PC-3 (cell line): ENCODE measurements at places on chromosomes 5 and 9. TPM values are rescaled to one million over a fixed set of nuclear protein-coding genes. Genes with fewer than 3 reads are reported as not detected.

DNA sequence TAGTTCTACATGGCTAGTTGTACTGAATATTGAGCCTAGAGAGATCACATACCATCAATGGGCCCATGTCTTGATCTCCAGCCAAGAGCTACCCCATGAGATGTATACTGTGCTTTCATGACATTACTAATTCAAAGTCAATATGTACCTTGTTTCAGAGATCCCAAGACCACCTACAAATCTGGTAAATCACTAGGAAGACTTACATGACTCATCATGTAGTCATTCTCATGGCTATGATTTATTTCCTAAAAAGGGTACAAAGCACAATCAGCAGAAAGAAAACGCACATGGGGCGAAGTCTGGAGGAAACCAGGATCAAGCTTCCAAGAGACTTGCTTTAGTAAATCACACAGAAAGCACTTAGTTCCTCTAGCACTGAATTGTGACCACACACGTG, 103.0 kb downstream of the PCSK5 start:
- no peak overlapping the region for H3K27ac ChIP-seq
- peak; percentile 1 for DNase-seq
- H3K4me3 ChIP-seq, result no peak overlapping the region
- no peaks in the 10 kb centered on the region for H3K4me1 ChIP-seq
- H3K36me3 ChIP-seq, result no peaks in the 10 kb centered on the region
- no peaks in the 10 kb centered on the region for H3K27me3 ChIP-seq

DNA sequence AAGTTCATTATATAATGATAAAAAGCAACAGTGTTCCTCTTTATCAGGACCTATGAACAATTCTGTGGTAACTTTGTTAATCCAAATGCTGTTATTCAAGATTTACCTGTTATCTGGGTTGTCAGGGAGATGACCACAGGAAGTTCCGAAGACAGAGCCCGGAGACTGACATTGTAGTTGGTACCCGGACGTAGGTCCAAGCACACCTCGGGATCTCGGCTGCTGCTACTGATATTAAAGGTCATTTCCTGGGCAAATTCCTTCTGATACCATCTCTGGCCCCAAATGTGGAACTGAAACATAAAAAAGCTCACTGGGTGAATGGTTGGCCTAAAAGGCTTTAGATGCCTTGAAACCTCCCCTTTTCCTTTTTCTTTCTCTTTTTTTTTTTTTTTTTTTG, 96.7 kb downstream of the SUSD1 start:
- H3K4me3 ChIP-seq, result no peak overlapping the region
- H3K27me3 ChIP-seq, result no peaks in the 10 kb centered on the region
- no peak overlapping the region for H3K27ac ChIP-seq
- no peaks in the 10 kb centered on the region for H3K36me3 ChIP-seq
- H3K4me1 ChIP-seq, result peaks cover 6% of the 10 kb centered on the region
- peak; percentile 30 for DNase-seq

SLC25A25 gene
- 25.2 and 37.0 TPM in 2 replicates for total RNA-seq

IRX4 gene
- total RNA-seq, result 0.46 TPM in 1 of 2 replicates, not detected in the other

DNA sequence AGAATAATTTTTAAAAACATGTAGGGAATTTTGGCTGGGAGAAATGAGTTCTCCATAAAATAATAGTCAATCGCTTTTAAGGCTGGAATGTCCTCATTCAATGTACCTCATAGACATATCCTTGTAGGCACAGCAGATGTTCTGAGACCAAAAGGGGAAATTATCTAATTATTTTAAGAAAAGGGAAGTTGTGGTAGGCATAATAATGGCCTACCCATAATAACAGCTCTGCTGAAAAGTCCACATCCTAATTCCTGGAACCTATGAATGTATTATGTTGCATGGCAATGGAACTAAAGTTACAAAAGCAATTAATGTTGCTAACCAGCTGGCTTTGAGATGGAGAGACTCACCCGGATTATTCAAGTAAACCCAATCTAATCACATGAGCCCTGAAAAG, 216.1 kb downstream of the TRIM36 start:
- H3K27me3 ChIP-seq, result 0 out of 2 replicates have a peak, but pooled peaks cover 4% of the 10 kb centered on the region
- H3K36me3 ChIP-seq, result no peaks in the 10 kb centered on the region
- no peak overlapping the region for H3K27ac ChIP-seq
- DNase-seq, result no peak

DNA sequence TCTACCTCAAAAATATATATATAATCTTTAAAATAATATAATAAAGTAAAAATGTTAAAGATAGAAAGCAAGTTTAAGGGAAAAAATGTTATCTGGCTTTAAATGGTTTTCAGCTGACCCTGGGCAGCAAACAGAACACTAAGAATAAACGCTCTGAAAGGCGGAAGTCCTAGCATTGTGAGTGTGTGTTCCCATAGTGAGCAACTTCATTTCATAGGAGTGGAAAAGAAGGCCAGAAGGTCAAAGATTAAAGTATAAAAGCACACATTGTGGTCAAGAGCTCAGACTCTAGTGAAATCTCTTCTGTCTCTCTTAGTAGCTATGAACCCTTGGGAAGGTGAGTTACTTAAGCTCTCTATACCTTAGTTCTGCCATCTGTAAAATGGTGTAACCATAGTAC, 374.4 kb downstream of the ENC1 start:
- H3K27me3 ChIP-seq, result no peaks in the 10 kb centered on the region
- no peak for DNase-seq
- H3K27ac ChIP-seq, result no peak overlapping the region
- H3K4me1 ChIP-seq, result no peaks in the 10 kb centered on the region

OR1J2 gene
- not detected in 2 replicates for total RNA-seq

MOCS2 gene
- total RNA-seq, result 26.5 and 29.1 TPM in 2 replicates

MCIDAS gene
- total RNA-seq, result 1.6 and 3.3 TPM in 2 replicates

DNA sequence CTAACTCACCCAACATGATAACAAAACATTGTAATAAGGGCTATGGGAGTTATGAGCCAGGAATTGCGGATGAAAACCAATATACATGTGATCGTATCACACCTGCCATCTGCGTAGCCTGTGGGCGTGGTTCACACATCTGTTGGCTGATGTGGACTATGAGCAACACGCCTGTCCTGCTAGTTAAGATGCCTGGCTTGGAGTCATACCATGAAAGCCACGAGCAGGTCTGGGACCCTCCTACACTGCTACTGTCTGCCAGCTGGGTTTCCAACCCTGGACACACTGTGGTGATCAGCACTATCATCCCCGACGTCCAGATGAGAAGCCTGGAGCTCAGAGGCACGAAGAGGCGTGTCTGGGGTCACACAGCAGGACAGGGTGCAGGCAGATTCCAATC, 40.2 kb downstream of the STK10 start:
- no peak overlapping the region for H3K4me3 ChIP-seq
- no peak for DNase-seq
- H3K27ac ChIP-seq, result no peak overlapping the region
- 0 out of 2 replicates have a peak, but pooled peaks cover 3% of the 10 kb centered on the region for H3K36me3 ChIP-seq
- H3K4me1 ChIP-seq, result no peaks in the 10 kb centered on the region

GRCh38 chr9:124133727-124134126, 122.2 kb downstream of the LHX2 start:
- no peak overlapping the region for H3K4me3 ChIP-seq
- H3K4me1 ChIP-seq, result no peaks in the 10 kb centered on the region
- no peaks in the 10 kb centered on the region for H3K36me3 ChIP-seq

DNA sequence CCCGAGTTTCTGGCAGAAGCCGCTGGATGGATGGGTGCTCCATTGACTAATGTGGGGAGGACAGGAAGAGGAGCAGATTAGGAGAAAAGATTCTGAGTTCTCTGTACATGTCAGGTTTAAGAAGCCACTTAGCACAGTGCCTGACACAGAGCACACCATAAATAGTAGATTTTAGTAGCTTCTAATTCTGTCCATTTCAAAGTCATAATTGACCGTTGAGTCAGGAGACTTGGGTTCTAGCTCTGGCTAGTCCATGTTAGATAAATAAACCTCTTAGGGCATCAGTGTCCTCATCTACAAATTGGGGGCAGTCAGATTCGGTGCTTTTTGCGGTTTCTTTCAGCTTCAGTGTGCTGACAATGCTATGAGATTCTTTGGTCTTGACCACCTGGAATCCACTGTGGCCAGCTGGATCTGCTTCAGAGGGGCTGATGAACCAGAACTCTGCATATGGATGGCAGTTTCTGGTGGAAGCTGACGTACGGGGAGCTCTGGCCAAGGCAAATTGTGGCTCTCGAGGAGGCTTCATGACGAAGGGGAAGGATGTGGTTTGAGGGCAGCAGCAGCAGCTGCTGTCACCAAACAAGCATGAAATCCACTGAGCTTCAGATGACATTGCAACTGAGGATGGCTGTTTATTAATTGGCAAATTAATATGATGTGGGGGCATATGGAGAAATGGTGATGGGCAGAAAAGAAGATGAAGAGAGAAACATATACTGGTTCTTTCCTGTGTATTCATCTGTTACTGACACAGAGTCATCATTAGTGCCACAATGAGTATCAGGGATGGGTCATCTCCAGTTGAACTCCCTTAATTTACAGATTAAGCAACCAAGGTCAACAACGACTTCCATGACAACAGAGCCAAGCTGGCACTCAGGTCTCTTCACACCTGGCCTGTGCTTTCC, 134.4 kb downstream of the AOPEP start:
- H3K27me3 ChIP-seq, result no peaks in the 10 kb centered on the region
- H3K4me3 ChIP-seq, result no peak overlapping the region

DNA sequence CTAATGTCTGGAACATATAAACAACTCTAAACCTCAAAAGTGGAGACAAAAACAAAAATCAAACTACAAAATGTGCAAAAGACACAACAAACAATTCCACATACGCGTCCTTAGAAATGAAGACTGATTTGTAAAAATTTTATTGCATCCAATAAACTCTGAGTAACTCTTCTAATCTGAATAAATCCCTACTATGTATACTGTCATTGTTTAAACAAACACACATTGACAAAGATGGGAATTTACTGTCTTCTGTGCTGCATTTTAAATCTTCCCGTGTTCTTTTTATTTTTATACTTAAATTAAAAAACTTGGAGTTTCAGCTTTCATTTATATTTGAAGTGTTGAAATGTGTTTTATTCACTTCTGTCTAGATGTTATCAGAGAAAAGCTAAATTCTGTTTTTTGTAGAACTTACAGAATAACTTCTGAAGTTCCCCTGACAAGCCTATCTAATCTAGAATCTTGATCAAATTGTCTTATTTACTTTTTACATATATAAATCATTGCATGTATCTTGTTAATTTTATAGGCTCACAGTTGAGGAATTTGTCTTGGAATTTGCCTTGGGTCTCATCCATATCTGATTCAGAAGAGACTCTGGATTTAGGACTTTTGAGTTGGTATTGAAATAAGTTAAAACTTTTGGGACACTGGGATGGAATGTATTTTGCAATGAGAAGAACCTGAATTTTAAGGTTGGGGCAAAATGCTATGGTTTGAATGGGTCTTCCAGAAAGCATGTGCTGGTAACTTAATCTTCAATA, 2064.4 kb upstream of the C9orf72 start:
- peak overlapping the region; percentile 40; the same call in 1 of the 2 replicates for H3K4me3 ChIP-seq
- H3K36me3 ChIP-seq, result no peaks in the 10 kb centered on the region
- peaks cover 32% of the 10 kb centered on the region for H3K4me1 ChIP-seq
- no peaks in the 10 kb centered on the region for H3K27me3 ChIP-seq
- peak; percentile 76 for DNase-seq

GRCh38 chr5:170168002-170168401, 62.3 kb downstream of the FOXI1 start:
- no peak for DNase-seq
- peaks cover 15% of the 10 kb centered on the region for H3K4me1 ChIP-seq
